ENCODE measurements at places on chromosomes 7 and 10.

- DNase-seq = no peak
Measured at GRCh38 chr7:133207687-133208086, 45.2 kb upstream of the EXOC4 start.

GRCh38 chr10:7407368-7408290 lies 3.2 kb downstream of the SFMBT2 start:
- no peak for DNase-seq

GRCh38 chr10:90424730-90425129 lies 433.1 kb downstream of the HTR7 start:
- no peak for DNase-seq

DNA sequence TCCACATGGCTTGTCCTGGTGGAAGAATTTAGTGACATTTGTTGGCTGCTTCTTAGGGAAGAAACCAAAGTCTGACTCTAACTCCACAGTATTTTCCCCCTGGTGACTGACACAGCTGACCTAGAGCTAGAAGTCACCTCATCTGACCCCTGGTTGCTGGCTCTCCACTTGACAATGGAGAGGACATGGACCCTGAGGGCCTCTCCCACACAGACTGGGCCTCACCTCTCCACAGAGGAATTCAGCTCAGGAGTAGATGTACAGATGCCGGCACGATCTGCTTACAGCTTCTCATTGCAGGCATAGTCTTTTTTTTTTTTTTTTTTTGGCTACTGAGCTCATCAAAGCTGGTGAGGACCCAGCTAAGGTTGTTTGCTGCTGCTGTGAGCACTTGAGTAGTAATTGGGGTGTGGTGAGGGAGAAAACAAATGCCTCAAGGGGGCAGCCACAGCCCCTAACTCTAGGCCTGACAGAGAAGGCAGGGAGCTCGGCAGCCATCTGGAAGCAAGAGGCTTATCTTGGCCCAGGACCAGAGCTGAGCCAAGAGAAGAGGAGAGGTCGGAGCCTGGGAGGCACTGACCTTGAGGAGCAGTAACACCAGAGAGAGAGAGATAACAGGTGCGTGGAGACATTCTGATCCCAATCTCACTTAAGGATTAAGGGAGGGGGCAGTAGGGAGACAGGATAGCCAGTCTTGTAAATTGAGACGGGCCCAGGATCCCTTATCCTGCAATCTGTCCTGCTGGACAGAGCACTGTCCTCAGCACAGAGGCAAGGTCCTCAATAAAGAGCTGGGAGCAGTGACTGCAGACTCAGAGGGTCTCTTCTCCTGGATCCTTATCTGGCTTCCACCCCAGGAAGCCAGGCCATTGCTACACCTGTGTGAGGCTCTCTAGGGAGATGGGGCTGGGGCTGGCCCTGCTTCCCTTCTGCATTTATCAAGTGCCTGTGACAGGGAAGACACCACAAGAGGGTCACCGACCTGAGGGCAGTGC lies 9.4 kb downstream of the PRSS58 start:
- DNase-seq = no peak

DNA sequence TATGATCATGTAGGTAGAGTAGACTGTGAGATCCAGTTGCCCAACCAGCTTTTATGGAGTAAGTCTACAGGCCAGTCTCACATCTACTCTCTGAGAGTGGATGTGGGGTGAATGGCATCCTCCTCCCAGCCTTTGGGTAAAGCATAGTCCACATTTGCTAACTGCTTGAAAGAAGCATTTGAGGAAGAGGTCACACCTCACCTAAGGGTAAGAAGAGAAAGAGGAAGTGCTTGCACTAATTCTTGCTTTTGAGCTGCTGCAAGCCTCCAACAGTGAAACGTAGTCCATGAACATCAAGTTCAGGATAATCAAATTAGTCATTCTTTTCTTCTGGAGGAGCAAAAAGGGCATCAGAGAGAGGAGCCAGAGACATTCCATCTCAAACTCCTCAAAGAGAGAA lies 93.9 kb upstream of the AGR3 start:
- no peak for DNase-seq

GRCh38 chr7:70285854-70286253 lies 687.6 kb downstream of the AUTS2 start:
- no peak for DNase-seq

DNA sequence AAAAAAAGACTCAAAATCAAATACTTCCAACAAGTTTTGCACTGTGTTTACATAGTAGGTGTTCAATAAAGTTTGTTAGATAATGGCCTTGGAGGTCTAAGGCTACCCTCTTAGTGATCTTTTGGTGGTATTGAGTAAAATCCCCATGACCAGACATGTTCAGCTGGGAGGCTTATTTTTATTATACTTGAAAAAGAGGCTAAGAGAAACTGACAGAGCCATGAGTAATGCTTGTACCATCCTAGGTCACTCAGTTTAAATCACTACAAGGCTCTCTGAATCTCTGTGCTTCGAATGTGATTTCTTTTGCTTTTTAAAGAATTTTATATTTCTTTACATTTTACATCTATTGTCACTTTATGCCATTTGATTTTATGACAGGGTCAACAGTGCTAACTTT lies 90.5 kb downstream of the TWIST1 start:
- DNase-seq = no peak

DNA sequence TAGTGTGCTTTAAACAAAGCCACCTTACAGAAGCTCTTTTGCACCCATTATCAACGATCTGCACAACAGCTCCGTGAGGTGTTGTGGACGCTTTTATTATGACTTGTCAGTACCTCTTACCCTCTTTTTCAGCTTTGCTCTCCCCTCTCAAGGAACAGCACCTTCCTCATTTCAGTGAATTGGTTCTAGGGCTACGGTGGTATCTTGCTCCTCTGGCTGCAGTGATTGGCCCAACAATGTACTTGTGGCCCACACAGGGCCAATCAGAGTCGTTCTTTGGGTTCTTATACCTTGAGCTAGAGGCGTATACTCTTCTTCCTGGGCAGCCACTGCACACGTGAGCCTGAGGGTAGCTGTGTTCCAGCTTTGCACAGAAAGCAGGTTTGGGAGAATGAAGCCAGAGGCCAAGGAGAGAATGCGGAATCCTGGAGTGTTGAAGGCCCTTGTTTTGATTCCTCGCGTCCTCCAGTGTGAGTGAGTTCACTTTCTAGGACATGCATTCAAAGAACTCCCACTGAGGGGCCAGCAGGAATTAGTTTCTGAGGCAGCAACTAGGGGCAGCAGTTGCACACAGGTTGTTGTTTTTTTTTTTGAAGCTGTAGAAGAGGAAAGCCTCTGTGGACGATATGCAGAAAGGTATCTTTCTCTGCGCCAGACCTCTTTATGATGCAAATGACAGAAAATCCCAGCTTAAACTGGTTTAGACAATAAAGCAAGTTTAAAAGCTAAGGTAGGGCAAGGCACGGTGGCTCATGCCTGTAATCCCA lies 49.8 kb upstream of the PDZD8 start:
- DNase-seq = no peak

DNA sequence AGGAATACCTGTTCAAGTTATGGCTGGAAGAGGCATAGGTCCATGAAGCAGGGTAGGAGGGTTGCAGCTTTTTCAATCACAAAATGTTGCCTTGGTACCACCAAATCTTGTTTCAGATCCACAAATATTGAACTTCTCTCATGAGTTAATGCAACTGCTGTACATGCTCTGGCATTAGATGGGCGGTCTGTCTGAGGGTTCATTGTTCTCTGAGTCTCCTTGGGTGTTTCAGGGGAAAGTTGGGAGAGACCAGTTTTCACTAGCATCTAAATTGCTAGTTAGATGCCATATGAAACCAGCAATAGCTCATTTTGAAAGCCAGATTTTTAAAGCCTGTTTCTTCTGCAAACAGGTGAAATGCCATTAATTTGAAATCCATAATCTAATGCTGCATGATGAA lies 27.8 kb upstream of the ELMO1 start:
- DNase-seq = no peak

- DNase-seq = no peak
Measured at GRCh38 chr10:103241262-103242011, 4.2 kb upstream of the RPEL1 start.

DNA sequence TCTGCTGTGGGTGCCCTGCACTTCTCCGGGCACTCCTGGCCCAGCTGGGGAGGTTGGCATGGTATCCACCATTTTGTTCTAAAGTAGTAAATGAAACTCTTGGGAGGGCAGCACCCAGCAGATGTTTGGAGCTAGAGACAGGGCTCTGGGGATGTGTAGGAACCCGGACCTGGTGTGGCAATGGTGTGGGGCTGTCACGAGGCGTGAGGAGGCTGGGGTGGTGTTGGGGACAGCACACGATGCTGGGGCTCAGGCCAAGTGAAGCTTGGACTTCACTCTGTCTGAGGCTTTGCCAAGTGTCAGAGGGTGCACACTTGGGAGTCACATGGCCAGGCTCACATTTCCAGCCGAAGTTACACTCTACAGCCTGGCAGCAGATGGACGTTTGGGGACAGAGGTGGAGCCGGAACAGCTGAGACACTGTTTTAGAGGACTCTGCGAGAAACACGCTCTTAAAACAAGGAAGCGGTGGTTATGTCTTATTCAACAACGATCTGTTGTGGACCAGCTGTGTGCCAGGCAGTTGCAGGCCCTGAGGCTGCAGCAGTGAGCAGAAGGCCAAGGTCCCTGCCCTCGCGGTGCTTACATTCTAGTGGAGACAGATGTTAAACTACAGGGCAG lies 118.2 kb downstream of the CUX1 start:
- no peak for DNase-seq

DNA sequence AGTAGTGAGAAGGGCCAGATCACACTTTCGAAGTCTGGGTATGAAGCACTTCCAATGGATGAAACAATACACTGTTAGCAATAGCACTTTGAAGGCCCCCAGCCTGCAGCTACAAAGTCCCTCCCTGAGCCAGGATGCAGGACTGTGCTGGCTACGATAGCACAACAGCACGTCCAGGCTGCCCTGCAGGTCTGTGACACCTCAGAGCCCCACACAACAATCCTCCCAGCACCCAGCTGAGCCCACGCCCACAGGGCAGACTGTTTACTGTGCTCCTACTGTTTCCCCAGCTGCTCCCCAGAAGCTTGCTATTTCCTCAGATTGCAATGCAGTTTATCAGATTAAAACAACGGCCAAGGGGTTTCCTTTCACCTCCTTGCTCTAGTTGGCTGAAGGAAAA lies 71.4 kb downstream of the HTR5A start:
- DNase-seq = no peak

DNA sequence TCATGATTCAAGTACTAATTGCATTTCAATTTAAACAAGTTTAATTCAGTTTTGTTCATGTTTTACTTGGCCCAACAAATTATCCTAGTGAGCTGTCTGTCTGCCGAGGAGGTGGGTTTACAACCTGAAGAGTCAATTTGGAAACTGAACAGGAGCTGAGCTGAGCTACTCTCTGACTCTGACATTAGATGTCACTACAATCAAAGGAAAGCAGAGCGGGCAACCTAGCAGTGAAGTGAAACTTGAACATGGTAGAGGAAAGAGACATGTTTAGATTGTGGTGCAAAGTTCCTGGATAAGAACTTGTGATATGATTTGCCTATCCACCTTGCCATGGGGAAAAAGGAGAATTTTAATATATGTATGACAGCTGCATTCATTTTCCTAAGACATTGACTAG lies 9.6 kb upstream of the AGR3 start:
- no peak for DNase-seq

GRCh38 chr7:43004082-43004481 lies 71.9 kb downstream of the MRPL32 start:
- DNase-seq = no peak

GRCh38 chr7:33237036-33237435 lies 107.7 kb downstream of the BBS9 start:
- DNase-seq = no peak

GRCh38 chr10:785861-786214 lies 96.4 kb upstream of the DIP2C start:
- DNase-seq = no peak

GRCh38 chr7:90007831-90008230 lies 146.4 kb upstream of the STEAP1 start:
- DNase-seq = no peak

- no peak for DNase-seq
Measured at GRCh38 chr10:126226205-126226604, 162.1 kb downstream of the ADAM12 start.

Measured in activated gamma-delta T cell treated with anti-CD3 and anti-CD28 coated beads, Interleukin-2, amount 50 U/mL, for 16 hours (primary cell).